ENCODE measurements at places on chromosomes 6 and 20.

DNA sequence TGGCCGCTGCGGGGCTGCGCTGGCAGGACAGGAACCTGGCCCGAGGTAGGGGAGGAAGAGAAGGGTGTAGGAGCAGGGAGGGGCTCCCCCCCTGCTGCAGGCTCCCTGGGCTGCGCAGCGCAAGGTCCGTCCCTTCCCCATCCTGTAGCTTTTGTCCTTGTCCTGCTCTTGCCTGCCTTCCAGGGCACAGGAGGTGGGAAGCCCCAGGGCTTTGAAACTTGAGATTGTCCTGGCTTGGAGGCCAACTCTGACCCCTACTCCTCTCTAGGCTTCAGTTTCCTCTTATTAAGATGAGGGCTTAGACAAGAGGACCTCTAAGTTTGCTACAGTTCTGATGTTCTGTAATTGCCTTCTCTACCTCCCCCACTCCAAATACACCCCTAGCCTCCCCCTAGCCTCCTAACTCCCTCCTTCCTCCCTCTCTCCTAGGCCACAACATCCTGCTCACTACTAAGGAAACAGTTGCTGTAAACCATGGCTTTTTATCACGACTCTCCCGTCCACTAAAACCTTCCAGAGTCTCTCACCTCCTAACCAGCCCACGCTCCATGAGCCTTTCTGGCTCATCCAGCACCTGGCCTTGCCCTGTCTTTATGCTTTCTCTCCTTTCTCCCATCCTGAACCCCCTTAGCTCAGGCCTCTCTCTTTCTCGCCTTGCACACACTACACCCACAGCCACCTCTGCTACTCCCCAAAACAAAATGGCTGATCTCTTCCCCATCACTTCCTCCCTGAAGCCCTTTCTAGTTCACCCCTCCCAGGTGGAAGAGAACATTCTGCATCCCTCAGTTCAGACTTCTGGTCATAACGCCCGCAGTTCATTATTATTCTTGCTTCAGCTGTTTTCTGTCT is 10.2 kb downstream of the UNC5CL start:
- no peak for DNase-seq

GRCh38 chr6:54156650-54157250 is 45.5 kb downstream of the MLIP start:
- DNase-seq, result no peak

GRCh38 chr6:30158475-30159040 is 2.5 kb downstream of the TRIM10 start:
- DNase-seq, result no peak

GRCh38 chr6:92110403-92110802 is 1309.0 kb downstream of the EPHA7 start:
- DNase-seq, result no peak

GRCh38 chr20:49668181-49668877 is 45.3 kb downstream of the B4GALT5 start:
- DNase-seq, result no peak

- DNase-seq, result no peak
These were observed 394.9 kb upstream of the FLRT3 start for GRCh38 chr20:14732343-14732742.

DNA sequence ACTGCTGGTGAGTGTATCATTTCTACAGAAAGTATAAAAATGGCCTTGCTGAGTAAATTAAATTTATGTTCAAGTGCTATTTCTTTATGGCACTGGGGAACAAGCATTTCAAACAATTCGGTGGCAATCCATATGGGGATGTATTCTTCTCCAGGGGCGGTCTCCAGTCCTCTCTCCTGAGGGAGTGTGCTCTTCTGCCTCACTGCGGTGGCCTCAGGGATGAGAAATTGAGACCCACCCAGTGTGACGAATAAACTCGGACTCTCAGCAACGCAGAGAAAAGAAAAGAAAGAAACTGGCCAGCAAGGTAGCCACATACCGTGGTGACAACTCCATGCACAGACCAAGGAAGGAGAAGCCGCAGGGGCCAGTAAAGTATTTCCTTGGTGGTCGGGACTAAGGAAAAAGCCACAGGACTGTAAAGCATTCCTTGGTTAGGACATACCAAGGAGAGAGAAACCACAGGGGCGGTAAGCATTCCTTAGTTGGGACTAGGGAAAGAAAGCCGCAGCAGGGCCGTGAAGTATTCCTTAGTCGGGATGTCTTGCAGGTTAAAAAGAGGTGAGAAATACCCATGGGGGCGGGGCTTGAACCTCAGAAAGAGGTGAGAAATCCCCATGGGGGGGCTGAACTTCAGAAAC is 13.6 kb upstream of the GOPC start:
- DNase-seq, result no peak

GRCh38 chr6:15513131-15513771 is 149.6 kb downstream of the DTNBP1 start:
- no peak for DNase-seq

DNA sequence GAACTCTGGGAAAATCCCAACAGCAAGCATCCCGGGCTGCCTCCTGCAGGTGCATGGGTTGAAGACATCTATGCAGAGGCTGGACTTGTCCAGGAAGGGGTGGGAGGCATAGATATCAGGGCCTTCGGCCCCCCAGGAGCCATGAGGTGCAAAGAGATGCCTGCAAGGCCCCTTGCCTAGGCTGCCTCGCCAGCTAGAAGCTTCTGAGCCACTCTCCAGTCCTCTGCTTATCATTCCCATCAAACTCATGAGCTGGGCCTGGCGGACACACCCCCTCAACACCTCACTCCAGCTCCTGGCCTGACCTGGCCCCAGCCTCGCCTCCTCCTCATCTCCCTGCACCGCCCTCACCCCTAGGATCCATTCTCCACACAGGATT is 152.4 kb upstream of the PTPN1 start:
- DNase-seq, result no peak

DNA sequence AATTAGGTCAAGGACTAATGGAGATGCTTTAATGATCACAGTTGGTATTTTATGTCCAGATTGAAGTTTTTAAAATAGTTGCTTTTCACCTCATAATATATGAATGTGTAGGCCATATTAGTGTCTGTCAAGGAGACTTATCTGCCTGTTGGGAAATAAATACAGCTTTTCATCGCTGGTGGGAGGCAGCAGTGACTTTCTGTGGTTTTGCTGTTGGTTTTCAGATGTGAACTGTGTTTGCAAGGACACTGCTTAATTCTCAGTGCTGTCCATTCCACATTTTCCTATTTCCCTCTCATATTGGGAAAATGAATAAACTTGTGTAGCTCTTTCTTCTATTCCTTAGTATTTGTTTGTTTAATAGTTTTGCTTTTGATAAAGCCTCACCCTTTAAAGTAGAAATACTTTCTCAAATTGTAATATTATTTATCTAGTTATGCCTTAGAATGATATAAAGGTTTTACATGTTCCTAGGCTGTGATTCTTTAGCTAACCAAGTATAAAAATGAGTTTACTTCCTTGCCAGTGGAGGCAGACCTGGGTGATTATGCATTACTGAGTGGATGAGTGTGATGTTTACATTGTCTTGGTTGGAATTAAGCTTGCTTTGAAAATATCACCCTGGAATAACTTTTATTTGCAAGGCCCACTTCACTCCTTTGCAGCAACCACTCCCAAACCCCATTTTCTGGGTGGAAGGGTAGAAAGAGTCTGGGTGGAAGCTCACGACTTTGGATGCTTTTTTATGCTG is 3.3 kb downstream of the PLCB4 start:
- DNase-seq, result no peak

DNA sequence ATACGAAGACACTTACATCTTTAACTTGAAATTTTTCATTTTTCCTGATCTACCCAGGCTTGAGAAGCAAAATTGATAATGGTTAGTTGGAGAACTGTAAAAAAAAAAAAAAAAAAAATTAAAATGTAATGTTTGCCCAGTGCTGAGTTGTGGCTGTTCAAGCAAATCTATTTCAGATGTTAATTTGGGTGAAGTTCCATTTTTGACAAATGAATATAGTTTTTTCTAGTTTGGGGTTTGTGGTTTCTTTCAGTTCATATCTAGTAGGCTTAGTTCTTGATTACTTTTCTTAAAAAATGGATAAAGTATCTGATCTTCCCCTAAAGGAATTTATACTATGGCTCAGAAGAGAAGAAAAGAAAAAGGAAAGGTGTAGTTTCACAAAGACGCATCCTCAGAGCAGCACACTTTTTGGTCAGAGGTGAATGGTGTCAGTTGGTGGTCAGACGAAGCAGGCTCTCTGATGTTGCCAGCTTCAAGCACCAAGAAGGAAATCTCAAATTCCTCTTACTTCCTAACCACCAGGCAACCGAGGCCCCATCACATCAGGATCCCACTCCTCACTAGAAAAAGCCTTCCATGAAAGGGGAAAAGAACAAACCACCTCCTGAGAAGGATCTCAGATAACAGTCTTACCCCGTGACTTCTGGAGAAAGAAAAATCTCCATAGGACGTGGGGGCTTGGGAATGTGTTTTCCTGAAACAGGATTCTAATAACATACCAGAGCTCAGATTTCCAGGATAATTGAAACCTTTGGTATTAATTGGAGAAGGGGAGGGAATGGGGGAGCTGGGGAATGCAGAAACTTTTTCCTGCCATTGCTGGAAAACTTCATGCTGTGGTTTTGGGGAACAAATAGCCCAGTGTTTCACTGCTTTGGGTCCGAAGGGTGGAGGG is 396.2 kb downstream of the CD83 start:
- no peak for DNase-seq

DNA sequence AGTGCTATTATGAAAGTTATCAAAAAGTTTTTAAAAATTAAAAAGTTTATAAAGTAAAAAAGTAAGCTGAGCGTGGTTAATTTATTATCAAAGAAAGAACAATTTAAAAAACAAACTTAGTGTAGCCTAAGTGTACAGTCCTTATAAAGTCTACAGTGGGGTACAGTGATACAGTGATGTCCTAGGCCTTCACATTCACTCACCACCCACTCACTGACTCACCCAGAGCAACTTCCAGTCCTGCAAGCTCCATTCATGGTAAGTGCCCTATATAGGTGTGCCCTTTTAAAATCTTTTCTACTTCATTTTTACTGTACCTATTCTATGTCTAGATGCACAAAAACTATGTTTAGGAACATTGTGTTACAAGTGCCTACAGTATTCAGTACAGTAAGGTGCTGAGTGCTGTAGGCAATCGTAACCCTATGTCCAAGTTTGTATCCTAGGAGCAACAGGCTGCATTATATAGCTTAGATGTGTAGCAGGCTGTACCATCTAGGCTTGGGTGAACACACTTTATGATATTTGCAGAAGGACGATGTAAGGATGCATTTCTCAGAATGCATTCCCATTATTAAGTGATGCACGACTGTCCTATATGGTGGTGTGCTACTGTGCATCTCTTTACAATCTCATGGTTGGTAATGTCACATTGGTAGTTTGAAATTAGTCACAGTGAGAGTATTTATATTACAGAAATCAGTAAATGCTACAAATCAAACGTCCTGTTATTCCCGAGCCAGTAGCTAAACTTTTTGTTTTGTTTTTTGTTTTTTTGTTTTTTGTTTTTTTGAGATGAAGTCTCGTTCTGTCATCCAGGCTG is 158.3 kb downstream of the GMPR start:
- DNase-seq, result no peak

DNA sequence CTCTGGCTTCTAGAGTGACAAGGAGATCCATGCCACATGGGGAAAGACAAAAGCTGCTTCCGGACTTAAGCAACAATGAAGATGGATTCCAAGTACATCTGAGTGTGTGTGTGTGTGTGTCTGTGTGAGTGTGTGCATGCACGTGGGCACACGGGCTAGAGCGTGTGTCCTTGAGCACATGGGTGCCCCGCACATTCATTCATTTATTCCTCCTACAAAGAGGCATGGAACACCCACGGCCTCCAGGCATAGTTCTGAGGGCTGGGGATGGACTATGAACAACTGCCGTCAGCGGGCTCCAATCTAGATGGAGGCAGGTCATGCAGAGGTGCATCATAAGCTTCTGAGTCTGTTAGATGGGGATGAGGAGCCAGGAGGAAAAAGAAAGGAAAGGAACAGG is 49.1 kb downstream of the GRM4 start:
- DNase-seq, result no peak

DNA sequence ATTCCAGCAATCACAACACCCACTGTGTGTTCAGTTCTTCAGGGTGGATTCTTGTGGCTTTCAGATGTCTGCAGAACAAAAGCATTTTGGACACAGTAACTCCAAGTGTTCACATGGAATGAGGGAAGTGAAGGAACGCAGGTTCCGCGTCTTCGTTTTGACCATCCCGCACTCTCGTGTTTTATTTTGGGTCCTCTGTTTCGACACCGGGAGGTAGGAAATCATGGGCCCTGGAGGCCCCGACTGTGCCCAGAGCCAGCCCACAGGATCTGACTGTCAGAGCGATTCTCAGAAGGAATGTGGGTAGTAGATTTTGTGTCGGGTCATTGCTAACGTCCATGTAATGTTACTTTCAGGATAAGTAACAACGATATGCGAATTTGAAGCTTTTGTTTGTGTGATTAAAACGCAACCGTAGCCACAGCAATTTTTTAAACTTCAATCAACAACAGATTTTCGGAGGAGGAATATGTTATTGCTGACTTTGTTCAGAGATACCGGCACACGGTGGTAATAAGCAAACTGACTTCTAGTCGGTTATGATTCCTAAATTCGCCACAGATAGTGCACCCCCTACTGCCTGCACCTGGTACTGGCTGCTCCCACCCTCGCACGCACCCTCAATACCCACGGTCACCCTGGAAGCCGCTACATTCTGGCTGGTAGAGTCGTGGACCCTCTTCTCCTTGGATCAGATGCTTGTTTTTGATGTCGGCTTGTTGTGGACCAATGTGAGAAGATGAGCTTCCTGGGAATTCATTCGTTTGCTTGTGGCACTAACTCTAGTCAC is 10.5 kb downstream of the NPEPL1 start:
- no peak for DNase-seq

DNA sequence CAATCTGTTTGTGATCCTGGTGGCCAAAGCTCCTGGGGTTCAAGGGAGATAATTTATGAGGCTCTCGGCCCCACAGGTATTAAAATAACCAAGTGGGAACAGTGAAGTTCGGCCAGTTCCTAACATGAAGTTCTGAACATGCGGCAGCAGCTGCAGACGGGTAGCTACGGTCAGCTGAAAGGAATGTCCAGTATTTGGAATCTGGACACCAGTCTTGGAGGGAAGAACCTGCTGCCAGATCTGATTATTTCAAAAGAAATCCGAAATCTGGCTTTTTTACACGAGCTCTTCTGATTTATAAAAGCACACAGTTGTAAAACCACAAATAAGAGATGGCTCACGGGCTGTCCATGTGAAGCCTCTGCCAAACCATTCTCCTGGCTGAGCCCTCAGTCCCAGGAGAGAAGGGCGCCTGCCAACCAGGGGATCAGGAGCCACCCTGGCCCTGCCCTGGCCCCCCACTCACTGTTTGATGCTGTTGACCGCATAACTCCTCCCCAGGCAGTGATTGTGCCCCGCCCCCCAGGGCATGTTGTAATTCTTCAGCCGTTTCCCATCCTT is 28.2 kb upstream of the KCNB1 start:
- no peak for DNase-seq

Data from putamen (tissue), 1 donor.